OCI-LY7 (cell line): ENCODE measurements at places on chromosomes 5 and 9. TPM values are rescaled to one million over a fixed set of nuclear protein-coding genes. Genes with fewer than 3 reads are reported as not detected.

Gene SLC6A3
- total RNA-seq = not detected in 2 replicates

Gene PPP3R2
- not detected in 2 replicates for total RNA-seq

Gene FOXD4L4
- 0.53 and 1.5 TPM in 2 replicates for total RNA-seq

Gene ZNF354C
- not detected in 2 replicates for total RNA-seq

Gene PFN3
- total RNA-seq = not detected in 2 replicates

Gene CDH6
- not detected in 2 replicates for total RNA-seq

Gene TEK
- total RNA-seq = not detected in 2 replicates

Gene FBXW2
- 66.0 and 69.0 TPM in 2 replicates for total RNA-seq

Gene TMEM215
- not detected in 2 replicates for total RNA-seq

Gene NR2F1
- not detected in 2 replicates for total RNA-seq

Gene DOLPP1
- total RNA-seq = 13.5 and 16.9 TPM in 2 replicates

Gene RFX3
- total RNA-seq = 18.1 and 22.4 TPM in 2 replicates

Gene PCDHAC2
- total RNA-seq = not detected in 2 replicates

Gene KCTD16
- 0.28 and 0.32 TPM in 2 replicates for total RNA-seq

Gene CD72
- 63.0 and 67.6 TPM in 2 replicates for total RNA-seq

Gene TEX48
- total RNA-seq = not detected in 2 replicates

Gene LRRC14B
- total RNA-seq = 4.4 and 4.9 TPM in 2 replicates

Gene SAP30L
- total RNA-seq = 37.5 and 39.3 TPM in 2 replicates
